ENCODE measurements at places on chromosomes 1 and 21.

DNA sequence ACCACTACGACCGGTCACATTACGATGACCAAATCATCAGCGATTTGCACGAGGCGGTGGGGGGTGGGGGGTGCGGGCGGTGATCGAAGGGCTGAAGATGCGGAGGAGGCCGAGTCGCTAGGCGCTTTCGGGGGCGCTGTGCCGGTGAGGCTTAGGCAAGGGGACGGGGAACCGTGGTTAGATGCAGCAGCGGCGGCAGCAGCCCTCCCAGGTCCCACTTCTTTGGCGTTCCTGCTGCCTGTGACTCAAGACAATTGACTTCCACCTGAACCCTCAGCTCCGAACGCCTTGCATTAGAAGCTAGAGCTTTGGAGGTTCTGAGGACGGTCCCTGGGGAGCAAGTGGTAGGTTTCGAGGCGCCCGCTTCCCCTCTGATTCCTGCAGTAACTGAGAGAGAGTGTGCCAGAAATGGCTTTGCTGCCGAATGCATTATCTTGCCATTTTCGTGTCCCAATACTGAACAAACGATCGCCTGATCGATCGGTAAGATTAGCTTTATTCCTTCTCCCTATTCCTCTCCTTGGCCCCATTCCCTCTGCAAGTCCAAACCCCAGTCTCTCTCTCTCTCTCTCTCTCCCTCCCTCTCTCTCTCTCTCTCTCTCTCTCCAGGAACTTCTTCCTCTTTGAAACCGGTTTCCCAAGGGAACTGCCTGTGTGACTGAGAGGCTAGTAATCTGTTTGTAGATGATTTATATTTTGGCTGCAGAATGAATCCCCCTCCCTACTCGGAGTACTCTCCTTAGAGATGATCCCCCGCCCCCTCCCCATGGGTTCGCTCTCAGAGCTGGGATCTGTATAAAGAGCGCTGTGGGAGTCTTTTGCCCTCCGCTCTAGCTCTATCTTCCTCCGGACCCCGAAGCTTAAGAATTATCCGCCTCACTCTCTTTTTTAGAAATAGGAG lies 735 bp upstream of the BRINP3 start:
- no peak for DNase-seq

DNA sequence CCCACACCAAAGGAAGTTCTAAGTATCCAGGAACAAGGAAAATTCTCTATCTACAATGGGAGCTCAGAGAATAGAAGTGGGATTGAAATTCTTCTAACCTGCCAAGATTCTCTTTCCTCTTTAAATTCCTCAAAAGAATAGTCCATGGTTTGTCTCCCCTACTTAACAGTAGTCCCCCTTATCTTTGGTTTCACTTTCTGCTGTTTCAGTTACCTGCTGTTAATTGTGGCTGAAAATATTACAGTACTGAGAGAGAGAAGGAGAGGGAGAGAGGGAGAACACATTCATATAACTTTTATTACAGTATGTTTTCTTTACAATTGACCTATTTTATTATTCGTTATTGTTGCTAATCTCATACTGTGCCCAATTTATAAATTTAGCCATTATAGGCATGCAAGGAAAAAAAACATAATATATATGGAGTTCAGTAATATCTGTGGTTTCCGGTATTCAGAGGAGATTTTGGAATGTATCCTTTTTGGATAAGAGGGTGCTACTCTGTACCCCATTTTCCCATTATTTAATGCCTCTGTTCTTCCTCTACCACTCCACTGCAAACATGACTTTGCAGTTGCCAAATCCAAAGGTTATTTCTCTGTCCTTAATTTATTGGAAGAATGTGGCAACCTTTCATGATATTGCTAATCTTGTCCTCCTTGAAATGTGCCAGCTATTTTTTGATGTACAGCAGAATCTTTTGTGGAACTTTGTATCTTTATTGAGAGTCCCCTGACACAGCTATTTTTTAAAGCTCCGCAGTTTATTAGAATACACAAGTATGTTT lies 68.0 kb downstream of the USP25 start:
- no peak for DNase-seq

DNA sequence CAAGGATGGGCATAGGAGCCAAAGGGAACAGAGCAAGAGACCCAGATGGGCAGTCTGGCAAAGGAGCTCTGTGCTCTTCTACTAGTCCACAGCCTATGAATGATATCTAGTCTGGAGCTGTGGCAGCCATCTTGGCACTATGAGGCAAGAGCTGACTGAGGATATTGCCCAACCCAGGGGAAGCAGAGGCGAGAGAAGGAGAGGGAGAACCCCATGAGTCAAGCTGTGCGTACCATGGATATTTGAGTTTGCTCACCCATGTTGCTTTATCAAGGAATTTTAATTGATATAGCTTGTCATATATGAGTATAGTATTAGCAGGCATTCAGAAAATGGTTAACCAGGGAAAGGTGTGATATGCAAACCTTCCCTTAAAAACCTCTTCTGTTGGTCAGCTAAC lies 420.9 kb downstream of the PRDM2 start:
- no peak for DNase-seq

GRCh38 chr1:220685879-220686278 lies 4.3 kb upstream of the C1orf115 start:
- no peak for DNase-seq

DNA sequence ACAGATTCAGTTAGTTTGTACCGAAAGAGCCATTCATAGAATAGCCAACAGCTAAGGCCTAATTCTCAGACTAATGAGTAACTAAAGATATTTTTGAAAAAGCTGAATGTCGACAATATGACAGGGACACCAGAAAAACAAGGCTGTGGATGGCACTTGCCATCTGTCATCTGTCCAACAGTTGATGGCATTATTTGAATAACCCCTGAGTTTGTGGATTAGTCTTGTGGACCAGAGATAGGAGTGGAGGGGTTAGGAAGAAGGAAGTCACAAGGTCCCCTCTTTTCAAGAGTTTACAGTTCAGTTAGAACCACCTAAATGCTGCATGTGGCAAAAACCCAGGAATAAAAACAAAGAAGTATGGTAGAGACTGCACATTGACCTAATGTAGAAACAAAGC lies 356.5 kb upstream of the DUSP10 start:
- DNase-seq, result no peak

DNA sequence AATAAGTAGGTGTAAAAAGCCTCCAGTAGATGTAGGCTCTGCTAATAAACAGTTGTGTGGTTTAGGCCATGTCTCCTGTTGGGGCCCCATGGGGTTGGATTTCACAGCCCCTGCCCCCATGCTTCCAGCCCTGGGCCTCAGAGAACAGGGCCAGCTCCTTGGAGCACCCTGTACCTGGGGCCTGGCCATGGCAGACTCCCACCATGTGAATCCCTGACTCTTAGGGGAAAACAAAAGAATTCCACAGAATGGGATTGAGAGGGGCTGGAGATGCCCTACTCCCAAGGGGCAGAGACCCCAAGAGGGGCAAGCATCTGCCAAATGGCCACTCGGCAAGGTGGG lies 11.5 kb downstream of the LRP8 start:
- DNase-seq, result no peak

DNA sequence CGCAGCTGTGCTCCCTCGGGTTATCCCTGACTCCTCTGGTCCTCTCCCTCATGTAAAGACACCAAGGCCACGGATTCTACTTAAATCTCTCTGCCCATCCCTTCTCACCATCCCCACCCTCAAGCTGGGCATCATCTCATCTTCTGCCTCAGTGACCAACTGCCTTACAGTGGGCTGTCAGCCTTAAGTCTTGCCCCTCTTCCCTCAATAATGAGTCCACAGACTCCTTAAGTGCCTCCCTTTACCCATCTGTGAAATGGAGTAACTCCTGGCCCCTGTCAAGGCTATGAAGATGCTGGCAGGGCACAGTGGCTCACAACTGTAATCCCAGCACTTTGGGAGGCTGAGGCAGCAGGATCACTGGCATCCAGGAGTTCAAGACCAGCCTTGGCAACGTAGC lies 12.1 kb downstream of the SH3BGRL3 start:
- no peak for DNase-seq

DNA sequence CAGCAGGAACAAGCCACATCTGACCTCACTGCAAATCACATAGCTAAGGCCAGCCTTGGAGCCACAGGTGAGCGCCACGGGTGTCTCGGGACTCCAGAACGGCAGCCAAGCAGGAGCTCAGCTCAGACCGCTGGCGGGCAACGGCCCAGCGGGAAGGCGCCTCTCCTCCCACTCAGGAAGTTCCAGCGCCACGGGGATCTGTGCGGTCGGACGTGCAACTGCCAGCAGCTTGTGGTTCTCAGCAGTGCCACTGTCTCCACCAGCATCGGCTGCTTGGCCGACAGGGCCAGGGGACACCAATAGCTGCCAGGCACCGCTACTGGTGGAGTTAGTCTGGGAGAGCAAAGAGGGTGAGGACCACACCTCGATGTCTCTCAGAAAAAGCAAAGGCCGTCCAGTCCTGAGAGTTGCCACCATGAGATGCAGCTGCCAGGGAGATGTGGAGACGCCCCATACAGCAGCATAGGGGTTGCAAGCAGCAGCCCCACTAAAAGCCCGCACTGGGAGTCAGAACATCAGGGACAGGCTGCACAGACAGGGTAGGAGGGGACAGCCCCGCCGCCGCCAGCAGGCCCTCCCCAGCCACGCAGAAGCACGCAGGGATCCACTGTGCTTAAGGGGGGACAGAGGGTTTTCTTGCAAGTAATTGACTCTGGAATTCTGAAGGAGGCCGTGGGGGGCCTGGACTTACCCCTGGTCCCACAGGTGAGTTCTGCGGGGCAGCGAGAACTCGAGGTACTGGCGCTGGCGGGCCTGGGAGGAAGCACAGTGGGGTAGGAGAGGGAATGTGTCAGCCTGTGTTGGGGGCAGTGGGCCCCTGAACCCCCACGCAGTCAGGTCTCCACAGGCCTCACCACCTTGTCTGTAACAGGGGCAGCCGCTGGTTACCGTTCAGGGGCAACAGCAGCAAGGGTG lies 83.5 kb downstream of the NPHP4 start:
- DNase-seq, result no peak

- no peak for DNase-seq
Observed at GRCh38 chr1:220983877-220984635, 104.8 kb downstream of the HLX start.

DNA sequence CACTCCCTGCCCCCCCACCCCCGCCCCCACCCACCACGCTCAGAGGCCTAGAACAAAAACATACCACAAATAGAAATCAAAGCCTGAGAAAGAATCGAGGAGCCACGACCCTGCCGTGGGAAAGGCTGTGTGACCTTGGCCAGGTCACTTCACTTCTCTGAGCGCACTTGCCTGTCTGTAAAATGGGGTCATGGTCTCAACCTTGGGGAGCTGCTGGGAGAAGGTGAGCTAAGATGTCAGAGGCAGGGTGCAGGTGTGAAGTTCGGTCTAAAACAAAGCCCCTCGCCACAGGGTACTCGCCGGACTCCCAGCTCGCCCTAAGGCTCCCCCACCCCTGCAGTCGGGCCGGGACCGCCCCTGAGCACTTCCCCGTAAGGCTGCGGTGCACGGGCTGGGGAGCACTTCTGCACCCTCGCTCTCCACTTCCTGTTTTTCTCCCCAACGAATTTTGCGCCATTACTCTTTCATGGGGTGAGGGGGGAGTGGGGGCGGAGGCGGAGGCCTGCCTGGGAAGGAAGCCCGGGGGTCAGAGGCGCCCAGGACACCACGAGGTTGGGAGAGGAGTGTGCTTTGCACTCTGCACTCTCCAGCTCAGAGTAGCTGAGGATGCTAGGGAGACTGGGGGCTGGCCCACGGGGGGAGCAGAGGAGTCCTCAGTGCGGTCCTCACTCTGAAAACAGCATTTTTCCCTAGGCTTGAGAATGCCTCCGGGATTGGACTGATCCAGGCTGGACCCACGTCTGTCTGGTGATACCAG lies 21.9 kb upstream of the PIK3CD start:
- DNase-seq, result peak; percentile 58

GRCh38 chr1:155321639-155322503 lies 1.2 kb downstream of the RUSC1 start:
- no peak for DNase-seq

- DNase-seq, result no peak
Observed at GRCh38 chr1:67190942-67191341, 24.7 kb downstream of the IL23R start.

GRCh38 chr1:236336084-236336483 lies 54.3 kb upstream of the ERO1B start:
- no peak for DNase-seq

GRCh38 chr1:27348861-27349783 lies 7.3 kb downstream of the SYTL1 start:
- DNase-seq, result no peak

GRCh38 chr1:162930532-162930931 lies 69.6 kb upstream of the CCDC190 start:
- DNase-seq, result no peak

DNA sequence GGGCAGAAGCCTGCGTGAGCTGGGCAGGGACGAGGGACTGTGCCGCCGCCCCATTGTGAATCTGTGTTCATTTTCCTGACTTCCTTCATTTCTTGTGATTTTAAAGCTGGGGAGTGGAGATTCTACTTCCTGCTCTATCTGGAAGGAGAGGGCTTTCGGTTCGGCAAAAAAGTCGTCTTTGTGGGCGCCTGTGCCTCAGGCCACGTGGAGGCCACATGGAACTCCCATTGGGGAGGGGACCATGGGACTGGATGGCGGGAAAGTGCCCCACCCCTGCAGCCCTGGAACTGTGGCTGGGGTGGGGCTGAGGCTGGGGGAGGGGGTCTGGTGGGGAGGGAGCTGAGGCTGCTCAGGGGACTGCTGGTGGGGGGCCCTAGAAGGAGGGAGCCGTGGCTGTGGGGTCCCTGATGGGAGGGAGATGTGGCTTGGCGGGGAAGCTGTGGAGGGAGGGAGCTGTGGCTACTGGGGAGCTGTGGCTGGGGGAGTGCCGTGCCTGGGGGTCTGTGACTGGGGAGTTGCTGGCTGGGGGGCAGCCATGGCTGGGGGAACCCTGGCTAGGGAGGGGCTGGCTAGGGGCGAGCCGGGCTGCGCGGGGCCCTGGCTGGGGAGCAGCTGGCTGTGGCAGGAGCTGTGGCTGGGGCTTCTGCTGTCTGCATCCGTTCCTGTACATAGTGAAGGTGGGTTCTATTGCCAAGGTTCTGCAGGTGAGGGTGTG lies 31.5 kb downstream of the COL18A1 start:
- no peak for DNase-seq

GRCh38 chr1:177983077-177983476 lies 13.2 kb upstream of the SEC16B start:
- DNase-seq, result no peak

GRCh38 chr21:45262616-45263015 lies 25.1 kb downstream of the POFUT2 start:
- DNase-seq, result no peak

- DNase-seq, result no peak
Observed at GRCh38 chr1:23897083-23897482, 16.1 kb downstream of the CNR2 start.

Data from stimulated activated CD8-positive, alpha-beta memory T cell treated with anti-CD3 and anti-CD28 coated beads, Interleukin-7, amount 100 ng/mL, for 24 hours (primary cell).